ENCODE measurements at places on chromosomes 13 and 19.

DNA sequence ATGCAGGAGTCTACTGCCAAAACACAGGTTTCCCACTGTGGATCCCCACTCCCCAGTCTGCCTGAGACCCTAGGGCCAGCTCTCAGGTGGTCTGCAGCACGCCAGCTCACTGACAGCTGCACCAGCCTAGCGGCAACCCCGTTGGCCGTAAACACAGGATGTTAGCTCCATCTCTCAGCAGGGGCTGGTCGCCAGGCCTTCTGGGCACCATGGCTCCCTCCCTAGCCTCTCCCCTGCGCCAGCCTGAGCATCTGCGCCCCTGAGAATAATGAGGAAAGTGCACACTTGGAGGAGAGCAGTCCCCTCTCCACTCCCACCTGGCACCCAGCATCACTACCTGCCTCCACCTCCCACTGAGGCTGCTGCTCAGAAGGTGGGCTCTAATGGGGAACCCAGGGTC lies 20.8 kb upstream of the EPHX3 start:
- DNase-seq = no peak

DNA sequence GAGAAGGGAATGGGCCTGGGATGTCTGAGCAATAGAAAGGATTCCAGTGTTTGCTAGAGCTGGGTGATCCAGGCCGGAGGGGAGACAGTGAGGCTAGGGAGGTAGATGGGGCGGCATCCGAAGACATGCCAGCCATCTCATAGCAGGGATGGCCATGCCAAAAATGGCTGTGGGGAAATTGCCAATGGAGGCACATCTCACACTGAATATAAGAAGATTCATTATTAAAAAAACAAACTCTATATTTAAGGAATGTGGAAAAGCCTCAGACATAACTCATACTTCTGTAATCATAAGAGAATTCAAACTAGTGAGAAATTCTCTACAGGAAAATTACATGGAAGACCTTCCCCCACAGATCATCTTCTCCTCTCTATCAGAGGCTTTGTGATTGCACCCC lies 289.2 kb downstream of the FGF9 start:
- no peak for DNase-seq

DNA sequence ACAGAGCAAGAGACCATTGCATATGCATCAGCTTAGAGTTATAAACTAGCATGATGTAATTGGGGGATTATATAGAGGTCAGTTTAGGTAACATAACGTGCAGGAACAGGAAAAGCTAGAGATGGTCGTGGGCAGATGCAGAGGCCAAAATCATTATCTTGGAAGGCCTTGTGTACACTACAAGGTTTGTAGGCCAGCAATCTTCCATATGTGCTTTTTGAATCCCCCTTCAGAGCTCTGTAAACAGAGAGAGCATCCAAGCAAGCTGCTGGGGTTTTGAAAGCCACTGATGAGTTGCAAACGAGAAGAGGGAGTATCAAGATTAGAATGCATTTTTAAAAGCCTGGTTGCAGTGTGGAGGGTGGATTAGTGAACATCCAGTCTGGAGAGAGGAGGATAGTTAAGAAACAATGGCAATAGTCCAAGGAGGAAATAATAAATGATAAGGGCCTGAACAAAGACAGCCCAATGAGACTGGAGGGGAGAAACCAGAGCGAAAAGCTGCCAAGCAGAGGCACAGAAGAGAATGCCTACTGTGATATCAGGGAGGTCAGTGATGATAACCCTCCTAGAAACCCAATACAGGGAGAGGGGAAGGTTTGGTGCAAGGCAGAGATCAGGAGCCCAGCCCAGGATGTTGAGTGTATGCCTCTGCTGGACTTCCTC lies 109.6 kb downstream of the ZAR1L start:
- no peak for DNase-seq

DNA sequence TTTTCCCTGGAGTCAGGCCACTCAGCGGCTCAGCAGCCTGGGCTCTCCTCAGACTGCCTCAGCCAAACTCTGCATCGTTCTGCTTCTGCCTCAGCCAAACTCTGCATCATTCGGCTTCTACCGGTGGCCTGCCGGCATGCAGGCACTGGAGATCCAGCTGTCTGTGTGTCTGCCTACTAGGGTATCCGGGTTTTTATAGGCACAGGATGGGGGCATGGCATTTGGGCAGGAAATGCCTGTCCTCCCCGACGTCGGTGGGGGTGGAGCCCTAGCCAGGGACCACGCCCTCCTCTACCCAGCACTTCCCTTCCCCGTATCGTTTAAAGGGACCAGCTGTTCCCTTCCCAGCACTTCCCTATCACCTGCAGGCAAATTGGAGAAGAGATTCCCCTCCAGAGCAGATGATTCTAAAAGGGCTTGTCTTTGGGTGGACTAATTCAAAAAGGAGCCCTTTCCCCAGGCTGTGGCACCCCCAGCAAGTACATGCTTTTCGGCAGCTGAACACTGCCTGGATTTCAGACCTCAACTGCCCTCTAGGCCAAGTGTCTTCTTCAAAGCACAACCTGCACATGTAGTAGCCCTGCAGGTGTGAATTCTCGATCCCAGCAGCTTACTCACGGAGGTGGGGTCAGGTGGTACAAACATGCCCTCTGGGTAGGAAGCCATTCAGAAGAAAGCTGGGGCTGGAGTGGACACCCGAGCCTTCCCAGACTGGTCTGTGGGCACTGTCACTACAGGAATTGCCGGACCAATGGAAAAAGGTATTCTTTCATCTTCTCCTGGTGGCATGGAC lies 25.4 kb upstream of the GPR12 start:
- DNase-seq = peak; percentile 1

DNA sequence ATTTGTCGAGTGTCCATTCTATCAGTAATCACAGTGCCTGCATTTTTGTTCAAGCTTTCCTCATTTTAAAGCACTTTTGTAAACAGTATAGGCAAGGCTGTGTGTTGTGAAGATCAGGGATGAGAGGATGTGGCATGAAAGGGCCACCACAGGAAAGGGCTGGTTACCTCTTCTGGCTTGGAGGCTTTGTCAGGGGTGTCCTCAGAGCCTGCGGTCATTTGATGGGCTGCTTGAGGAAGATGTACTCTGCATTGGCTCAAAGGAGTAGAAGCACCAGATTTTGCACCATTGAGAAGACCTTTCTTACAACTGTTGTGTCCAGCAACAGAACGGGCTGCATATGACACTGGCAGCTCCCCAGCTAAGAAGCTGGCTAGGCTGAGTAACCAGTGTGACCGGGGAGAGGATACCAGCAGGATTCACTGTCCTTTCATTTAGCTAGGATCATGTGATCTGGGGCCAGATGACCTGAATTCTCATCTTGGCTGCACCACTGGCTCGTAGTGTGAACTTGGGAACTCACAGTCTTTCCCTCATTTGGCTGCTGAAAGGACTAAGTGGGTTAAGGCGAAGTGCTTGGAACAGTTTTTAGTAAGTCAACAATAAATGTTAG lies 380.2 kb downstream of the FGF9 start:
- DNase-seq = no peak

GRCh38 chr13:91355099-91355825 lies 7.8 kb downstream of the MIR17HG start:
- no peak for DNase-seq
